ENCODE measurements at places on chromosomes 6 and 20.

DNA sequence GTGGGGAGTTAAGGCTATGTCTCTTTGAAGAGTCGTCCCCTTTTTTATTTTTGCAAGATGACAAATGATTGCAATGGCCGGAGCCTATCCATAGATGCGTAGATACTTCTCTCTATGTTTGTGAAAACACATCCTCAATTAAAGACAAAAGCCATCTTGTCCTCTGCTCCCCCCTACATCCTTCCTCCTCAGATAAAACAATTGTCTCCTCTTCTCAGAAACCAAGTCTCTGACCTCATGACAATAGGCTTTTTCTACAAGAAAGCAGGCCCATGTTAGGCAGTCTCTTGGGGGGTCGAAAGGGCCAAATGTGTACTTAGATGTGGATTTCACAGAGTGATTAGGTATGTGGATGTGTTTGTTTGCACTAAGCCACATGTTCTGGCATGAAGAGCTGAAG is 51.1 kb upstream of the SSTR4 start:
- no peak for DNase-seq

GRCh38 chr20:50559149-50559548 is 49.0 kb downstream of the PTPN1 start:
- no peak for DNase-seq

- peak; percentile 42 for DNase-seq
Observed at GRCh38 chr20:35463455-35464300, 8.3 kb downstream of the CEP250 start.

DNA sequence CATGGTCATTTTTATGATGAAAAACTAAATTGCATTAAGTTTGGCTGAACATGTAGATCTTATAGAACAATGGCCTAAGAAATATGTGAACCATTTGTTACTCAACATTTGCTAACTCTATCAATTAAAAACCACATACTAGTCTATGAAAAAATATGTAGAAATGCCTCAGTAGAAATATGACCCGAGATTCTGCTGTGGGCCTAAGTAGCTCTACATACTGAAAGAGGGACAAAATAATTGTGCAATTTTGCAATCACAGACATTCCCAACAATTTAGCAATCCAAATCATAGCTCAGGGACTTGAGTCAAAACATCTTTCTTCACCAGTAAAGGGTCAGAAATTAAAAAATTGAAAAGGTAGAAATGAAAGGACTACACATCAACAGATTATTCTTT is 619.0 kb downstream of the FRK start:
- no peak for DNase-seq

GRCh38 chr6:43762966-43763695 is 6.9 kb upstream of the VEGFA start:
- DNase-seq: no peak

- no peak for DNase-seq
Observed at GRCh38 chr6:43850314-43851203, 80.5 kb downstream of the VEGFA start.

DNA sequence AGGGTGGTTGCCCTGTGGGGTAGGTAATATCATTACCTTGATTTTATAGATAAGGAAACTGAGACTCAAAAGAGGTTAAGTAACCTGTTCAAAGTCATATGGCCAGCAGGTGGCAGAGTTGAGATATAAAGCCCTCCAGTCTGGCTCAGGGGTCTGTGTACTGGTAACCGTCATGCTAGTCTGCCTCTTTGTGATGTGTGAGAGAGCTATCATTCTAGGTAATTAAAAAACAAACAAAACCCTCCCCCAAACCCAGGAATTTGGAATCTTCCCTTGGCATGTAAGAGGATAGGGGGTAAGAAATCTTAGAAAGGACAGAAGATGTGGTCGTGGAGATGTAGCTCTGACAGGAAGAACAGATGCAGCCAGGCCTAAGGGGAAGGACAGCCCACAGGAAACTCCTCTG is 206.0 kb downstream of the CDC5L start:
- DNase-seq: no peak

Data from uterus (tissue), 4 donors.